ENCODE measurements at places on chromosomes 5 and 9. TPM values are rescaled to one million over a fixed set of nuclear protein-coding genes. Genes with fewer than 3 reads are reported as not detected.

RNF180 gene
- not detected for total RNA-seq

MARVELD2 gene
- total RNA-seq: 0.32 TPM

DNA sequence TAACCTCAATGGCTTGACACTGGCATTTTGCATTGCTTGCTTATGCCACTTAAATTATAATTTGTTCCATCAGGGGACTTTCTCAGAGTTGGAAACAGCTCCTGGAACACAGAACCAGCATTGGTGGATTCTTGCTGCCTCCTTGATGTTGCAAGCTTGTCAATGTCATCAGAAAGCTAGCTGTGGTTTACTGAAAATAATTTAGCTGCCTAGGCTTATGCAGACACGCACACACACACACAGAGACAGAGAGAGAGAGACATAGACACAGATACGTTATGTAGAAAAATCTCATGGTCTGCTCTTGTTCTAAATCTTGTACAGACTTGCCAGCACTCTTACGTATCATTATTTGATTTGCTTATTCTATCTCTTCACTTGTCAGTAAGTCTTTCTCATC, 78.0 kb downstream of the HMHB1 start:
- no peak overlapping the region for H3K27ac ChIP-seq
- peaks cover 14% of the 10 kb centered on the region for H3K27me3 ChIP-seq
- no peak for DNase-seq
- H3K36me3 ChIP-seq: peaks cover 2% of the 10 kb centered on the region
- peaks cover 13% of the 10 kb centered on the region for H3K4me1 ChIP-seq

ALDH1A1 gene
- not detected for total RNA-seq

OLFML2A gene
- not detected for total RNA-seq

DNA sequence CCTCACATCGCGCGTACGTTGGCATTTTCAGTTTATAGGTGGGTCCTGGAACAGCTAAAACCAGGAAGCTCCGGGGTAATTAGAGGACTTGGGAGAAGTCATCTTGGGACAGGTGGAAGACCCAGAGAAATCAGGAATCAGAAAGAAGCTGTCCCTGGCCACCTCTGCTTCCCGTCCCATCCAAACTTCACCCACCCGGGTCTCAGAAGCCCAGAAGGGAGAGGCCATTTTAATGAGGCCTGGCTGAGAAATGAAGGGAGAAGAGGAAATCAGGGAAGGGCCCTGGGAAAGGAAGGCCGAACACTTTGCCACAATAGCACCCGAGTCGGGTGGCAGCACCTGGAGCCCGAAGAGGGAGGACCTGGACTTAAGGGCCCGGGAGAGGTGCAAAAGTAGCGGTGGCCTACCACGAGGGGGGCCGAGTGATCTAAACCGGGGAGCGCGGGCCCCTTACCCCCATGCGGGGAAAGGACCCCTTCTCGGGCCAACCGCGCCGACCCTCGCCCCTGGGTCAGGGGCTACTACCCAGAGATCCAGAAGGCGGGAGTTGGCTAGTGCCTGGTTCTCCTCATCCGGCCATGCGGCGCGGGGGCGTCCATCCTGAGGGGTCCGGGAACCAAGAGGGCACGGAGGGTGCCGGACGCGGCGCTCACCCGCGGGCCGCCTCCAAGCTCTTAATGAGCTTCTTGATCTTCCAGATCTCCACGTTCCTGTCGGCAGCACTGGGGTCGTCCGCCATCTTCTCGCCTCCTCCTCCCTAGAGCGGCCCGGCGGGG, 668 bp downstream of the ETF1 start:
- DNase-seq: no peak
- peaks cover 48% of the 10 kb centered on the region for H3K4me1 ChIP-seq
- H3K36me3 ChIP-seq: peaks cover 42% of the 10 kb centered on the region
- peak overlapping the region; percentile 100 for H3K27ac ChIP-seq
- no peaks in the 10 kb centered on the region for H3K27me3 ChIP-seq

Data from activated T-helper 1 cell treated with anti-CD3 and anti-CD28 coated beads, Interleukin-12 subunit alpha, Interleukin-12 subunit beta, Interleukin-2, Interleukin-4 antibody, amounts not matched to agents 30 ng/mL and 10 ng/mL and 1 ng/mL, durations not matched to agents 14 hours and 24 hours and 36 hours (primary cell).